Stimulated activated CD4-positive, alpha-beta T cell treated with anti-CD3 and anti-CD28 coated beads, Interleukin-12 subunit alpha, Interleukin-12 subunit beta, amount 100 ng/mL, for 48 hours (primary cell): ENCODE measurements at places on chromosomes 13 and 19.
A peak's percentile ranks its signal among the peaks of the same experiment; 100 is the strongest.

DNA sequence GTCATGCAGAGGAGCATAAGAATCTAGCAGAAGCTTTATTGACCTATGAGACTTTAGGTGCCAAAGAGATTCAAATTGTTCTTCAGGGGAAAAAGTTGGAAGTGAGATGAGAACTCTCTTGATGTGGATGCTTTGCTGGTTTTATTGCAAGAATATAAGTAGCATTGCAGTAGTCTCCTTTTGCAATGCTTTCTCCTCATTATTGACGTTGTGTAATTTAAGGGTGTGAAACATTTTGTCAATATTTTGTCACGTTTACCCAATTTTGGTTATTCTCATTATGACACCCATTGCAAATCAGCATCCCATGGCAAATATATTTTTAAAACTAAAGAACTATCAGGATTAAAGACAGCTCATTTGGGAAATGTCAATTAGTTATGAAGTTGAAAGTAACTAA, 11.9 kb upstream of the LILRB5 start:
- DNase-seq = no peak

DNA sequence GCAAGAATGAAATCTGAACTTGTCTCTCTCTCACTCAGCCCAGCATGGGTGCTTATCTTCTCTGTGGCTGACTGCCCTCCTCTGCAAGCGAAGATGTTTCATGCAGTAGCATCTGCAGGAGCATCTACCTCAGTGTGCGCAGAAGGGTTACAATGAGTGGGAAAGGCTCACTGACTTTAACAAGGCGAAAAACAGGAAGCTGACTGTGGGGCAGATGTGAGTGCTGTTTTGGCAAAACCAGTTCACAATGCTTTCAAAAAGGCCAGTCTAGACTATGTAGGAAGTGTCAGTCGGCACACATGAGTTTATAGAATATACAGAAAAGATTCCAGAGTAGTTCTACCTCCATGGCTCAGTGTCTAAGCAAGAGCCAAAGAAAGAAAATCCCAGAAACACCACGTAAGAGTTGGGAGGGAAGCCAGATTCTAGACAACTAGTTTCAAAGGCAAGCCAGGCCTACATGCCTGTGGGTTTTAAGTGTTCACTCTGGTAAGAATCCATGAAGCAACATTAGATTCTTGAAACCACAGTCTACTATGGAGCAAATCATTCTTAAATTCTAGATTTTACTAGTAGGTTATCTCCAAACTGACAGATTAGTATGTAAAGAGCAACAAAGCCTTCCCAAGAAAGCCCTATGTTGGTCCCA, 124.5 kb downstream of the ABCC4 start:
- DNase-seq = no peak

GRCh38 chr19:43610493-43610892, 1.4 kb upstream of the SRRM5 start:
- DNase-seq = no peak

DNA sequence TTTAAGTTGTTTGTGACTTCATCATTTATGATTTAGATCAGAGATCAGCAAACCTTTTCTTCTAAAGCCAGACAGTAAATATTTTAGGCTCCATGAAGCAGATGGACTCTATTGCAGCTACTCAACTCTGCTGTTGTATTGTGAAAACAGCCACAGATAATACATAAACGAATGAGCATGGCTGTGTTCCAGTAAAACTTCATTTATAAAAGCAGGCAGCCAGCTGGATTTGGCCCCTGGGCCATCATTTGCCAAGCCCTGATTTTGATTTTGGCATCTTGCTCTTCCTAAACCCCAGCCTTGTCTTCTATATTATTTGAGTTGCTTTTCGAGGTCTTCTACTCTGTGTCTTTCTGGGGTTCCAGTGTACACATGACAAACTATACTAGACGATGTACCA, 41.3 kb downstream of the RNASEH2B start:
- DNase-seq = no peak

- DNase-seq = no peak
These were observed 21.2 kb downstream of the DNMT1 start for GRCh38 chr19:10173527-10173926.

- no peak for DNase-seq
These were observed 3.7 kb downstream of the SLC25A42 start for GRCh38 chr19:19067276-19068072.

DNA sequence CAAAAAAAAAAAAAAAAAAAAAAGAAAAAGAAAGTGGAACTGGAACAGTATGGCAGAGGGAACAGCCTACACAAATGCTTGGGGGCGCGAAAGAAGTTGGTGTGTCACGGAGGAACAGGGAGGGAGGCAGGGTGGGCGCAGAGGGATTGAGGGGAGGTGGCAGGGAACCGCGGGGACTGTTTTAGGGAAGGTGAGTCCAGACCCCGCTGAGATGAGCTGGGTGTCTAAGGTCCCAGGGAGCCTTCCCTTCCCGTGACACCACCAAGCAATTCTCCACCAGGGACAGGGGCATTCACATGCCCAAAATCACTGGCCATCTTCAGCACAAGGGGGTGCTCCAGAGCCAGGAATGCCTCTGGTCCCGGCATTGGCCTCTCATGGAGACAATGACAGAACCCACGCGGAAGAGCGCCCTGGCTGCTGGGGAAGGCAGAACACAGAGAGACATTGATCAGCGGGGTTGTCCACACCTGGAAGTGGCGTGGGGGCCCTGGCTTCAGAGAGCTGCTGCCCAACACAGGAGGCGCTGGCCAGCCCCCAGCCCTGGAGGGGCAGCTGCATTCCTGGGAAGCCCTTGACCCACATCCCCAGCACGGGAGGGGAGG, 6.9 kb downstream of the PEAK3 start:
- no peak for DNase-seq

DNA sequence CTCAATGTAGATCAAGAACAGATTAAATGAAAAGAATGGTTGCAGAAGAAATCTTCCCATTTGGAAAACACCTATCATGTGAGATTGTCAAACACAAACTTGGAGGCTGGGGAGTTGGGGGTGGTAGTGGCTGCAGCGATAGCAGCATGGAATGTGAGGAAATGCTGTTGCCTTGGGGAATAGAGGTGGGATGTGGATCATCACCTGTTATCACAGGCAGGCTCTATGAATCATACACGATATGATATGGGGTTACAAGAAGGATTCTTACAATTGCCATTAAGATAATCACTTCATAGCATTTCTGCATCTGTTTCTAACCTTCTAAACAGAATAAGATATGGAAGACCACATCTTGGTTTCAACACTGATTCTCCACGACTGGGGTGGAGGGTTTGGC, 88.7 kb downstream of the RNASEH2B start:
- DNase-seq = no peak

GRCh38 chr13:74062933-74063332, 71.3 kb downstream of the KLF12 start:
- peak; percentile 40 for DNase-seq

DNA sequence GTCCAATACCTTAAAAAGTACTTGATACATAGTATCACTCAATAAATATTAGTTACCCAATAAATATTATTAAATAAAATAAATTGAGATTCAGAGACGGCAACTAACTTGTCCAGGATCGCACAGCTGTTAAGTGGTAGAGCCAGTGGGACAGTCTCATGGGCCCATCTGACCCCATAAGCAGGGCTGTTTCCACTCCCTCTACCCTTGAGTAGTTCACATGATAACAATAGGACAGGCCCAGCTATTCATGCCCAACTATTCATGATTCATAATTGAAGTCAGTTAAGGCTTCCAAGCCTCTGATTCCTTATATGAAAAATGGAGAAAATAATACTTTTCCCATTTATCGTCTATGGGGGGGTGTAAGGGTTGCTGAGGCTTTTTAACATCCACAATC, 78.2 kb downstream of the C13orf42 start:
- no peak for DNase-seq

- DNase-seq = no peak
These were observed 2.5 kb downstream of the VPS36 start for GRCh38 chr13:52447815-52448552.

DNA sequence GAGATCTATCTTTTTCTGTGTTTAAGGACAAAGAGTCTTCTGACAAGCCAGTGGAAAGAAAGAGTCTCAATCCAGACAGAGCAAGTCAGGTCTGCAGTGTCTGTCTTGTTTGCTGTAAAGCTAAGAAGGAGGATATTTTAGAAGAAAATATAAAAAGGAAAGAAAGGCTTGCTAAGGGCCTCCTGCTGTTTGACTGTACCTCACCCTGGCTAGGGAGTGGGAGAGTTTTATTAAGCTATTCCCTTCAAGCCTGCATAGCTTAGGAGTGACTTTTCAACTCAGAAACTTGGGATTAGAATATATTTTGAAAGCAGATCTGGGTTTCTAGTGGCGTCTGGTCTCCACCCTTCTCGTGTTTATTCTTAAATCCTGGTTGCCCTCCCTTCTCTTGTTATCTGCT, 460.0 kb downstream of the COG6 start:
- no peak for DNase-seq

DNA sequence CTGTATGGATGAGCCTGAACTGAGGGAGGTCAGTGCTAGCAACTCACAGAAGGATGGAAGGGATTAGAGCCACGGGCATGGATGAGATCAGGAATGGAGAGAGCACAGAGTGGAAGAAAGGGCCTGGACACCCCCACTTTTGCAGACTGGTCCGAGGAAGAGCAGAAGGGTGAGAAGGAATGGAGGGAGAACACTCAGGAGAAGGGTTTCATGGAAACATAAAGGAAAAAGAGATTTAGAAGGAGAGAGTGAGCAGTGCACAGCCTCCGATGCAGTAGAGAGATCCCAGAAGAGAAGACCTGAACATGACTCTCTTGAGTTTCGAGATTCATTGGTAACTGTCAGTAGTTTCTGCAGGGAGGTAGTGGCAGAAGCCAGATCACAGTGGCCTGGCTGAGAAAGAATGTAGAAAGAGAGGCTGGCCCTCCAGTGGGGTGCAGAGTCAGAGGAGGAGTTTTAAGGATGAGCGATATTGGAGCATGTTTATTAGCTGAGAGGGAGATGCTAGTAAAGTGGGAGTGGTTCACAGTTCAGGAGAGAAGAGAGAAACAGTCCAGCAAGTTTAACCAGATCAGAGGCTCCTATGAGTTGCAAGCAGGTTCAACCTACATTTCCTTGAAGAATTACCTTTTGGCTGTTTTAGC, 108.9 kb downstream of the ZAR1L start:
- no peak for DNase-seq

DNA sequence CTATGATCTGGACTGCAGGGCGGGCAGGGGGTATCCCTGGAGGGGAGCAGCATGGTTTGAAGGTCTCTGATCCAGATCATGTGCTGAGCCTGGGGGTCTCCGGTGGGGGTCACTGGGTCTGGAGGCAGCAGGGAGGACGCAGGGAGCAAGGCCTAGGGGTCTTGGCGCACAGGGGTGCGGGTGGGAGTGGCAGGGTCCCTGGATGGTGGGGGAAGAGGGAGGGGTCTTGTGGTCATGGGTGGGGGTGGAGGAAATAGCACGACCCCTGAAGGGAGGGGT, 1.9 kb downstream of the BTBD2 start:
- no peak for DNase-seq

- no peak for DNase-seq
These were observed 26.0 kb downstream of the OLFM4 start for GRCh38 chr13:53054569-53054968.

DNA sequence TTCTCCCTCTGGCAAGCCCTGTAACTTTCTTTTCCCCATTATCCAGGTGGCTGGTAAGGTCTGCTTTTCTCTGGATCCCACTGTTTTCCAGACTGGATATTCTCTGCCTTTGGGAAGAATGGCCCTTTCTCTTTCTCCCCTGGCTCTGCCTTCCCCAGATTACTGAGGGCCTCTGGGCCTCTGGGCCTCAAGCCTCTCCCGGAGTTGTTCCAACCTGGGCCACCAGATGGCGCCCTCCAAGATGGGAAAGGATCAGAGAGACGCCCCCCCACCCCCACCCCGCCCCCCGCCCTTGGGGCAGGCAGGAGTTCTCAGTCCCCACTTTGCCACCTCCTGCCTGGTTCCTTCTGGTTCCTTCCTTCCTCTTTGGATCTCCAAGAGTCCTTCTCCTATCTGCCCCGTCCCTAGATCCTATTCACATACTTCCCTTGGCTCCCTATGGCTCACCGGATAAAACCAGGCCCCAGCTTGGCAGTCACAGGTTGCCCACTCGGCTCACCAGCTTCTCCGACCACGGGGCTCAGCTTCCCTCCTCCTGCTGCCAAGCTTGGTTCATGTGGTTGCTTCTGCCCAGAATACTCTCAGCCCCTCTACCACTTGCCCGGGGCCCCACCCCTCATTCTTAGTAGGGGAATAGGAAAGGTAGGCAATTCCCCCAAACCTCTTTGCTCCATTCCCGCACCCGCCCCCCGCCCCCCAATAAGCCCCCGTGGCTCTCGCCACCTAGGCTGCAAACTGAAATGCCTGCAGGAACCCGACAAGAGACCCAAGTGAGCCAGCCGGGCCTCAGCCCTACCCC, 13.1 kb downstream of the EPS8L1 start:
- peak; percentile 85 for DNase-seq

DNA sequence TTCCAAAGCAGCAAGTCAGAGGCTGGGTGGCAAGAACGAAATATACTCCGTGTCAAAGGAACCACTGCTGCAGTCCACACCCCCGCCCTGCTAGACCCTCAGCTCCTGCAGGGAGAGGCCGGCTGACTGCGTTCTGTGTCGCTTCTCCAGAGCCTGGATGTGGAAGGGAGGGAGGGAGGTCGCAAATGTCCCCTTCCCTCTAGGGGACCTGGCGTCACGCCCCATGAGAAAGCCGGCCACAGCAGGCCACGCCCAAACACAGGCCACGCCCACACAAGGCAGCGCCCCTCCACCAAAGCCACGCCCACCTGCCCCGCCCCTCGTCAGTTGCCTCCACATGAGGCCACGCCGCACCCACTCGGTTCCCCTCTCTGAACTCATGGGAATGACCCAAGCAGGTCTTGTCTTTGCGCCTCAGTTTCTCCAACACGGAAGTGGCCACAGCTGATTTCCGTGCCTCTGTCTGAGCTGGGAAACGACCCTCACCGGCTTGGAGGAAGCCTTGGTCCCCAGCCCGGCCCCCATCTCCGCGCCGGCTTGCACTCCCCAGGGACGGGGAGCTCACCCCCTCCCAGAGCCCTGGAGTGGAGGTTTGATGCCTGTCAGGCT, 38.4 kb upstream of the TCF3 start:
- DNase-seq = peak; percentile 71

- DNase-seq = no peak
These were observed 48.5 kb upstream of the TUBGCP3 start for GRCh38 chr13:112636401-112636975.

GRCh38 chr13:77375560-77376108, 48.7 kb upstream of the MYCBP2 start:
- DNase-seq = no peak

- DNase-seq = no peak
These were observed 245.3 kb downstream of the PCCA start for GRCh38 chr13:100334214-100334613.
